SK-N-DZ (cell line): ENCODE measurements at places on chromosomes 11 and 22.
A peak's percentile ranks its signal among the peaks of the same experiment; 100 is the strongest.

- no peak for DNase-seq
Observed at GRCh38 chr11:13896175-13896980, 66.1 kb upstream of the SPON1 start.

DNA sequence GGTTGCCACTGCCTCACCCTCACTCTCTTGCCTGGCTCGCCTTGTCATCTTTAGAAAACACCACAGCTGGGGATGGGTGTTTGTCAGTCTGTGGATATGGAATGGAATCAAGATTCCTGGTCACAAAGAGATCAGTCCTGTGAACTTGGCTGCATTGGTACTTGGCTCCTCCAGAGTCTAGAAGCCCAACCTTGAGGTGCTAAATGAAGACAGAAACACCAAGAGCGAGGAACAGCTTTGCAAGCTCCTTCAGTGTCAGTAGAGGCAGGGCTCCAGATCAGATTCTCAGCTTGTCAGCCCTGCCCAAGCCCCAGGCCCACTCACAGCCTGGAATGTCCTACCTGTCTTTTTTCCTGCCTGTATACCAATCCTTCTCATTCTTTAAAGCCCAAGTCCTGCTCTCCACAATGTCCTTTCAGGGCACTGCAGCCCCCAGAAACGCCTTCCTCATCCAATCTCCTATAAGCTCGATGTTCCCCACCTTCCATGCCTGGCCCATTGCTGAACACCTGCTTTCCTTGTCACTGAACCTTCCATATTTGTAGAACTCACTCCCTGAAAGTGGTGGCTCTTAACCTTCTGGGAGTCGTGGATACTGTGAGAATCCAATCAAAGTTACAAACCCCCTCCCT lies 188.9 kb downstream of the BCR start:
- no peak for DNase-seq

DNA sequence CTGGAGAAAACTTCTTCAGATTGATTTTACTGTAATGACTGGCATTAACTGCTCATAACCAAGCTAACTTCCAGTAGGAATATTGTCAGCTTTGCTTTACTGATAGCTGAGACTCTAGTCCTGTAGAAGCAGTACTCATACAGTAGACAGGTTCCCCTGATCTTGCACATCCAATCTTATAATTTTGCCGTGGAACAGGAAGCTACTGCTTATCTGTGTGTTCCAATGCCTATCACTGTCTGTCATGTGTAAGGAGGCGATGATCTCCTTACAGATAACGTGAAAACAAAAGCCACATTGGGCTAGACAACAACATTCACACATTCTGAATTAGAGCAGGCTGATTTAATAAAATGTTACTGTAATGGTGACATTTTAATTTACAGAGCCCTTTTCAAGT lies 13.2 kb downstream of the HSD17B12 start:
- peak; percentile 61 for DNase-seq

DNA sequence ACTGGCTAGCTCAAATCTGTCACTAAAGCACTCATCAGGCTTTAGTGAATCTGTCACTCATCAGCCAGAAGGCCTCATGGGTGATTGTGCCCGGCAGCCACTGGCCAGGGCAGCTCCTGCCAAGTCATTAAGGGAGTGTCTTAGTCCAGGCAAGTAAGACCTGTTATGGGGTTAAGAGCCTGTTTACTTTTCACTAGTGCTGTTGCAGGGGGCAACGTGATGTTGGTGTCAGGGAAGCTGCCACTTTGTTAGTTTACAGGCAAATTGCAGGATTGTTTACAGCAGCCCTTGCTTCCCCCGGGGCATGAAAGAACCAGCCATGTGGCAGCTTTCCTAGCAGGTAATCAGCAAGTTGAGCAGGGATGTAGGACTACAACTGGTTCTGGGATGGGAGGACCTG lies 155.6 kb upstream of the NCAM1 start:
- no peak for DNase-seq

DNA sequence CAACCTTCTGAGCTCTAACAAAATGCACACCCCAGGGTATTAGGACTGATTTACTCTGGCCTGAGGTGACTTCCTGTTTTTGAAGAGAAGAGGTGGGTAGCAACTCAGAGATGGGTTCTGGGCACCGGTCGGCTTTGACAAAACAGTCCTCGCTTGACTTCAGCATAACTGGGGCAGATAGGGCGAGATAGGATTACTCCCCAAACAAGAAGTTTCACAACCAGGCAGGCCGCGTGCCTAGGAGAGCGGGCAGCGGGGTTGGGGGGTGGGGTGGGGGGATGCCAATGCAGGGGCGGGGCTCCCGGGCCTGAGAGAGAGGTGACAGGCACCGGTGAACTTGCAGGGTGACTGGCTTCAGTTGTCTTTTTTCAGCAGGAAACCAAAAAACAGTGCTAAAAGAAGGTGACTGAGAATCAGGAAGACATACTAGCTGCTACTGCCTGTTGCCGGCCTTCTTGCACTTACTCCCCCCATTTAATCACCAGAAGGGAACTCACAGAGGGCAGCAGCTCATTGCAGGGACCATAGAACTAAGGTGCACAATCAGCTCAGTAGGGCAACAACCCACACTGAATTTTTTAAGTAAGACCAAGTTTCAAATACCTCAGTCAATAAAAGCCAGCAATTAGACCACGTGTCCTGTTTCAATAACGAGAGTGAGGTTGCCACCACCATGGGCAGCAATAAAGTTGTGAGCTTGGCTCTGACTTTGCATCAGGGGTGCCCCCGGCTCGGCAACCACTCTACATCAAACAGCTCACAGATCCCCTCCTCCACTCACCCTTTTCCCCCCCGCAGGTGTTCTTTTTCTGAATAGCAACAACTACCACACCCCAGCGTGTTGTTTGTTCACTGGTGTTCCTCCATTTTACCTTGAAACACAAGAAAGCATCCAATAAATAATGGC lies 37.2 kb upstream of the ETS1 start:
- no peak for DNase-seq

DNA sequence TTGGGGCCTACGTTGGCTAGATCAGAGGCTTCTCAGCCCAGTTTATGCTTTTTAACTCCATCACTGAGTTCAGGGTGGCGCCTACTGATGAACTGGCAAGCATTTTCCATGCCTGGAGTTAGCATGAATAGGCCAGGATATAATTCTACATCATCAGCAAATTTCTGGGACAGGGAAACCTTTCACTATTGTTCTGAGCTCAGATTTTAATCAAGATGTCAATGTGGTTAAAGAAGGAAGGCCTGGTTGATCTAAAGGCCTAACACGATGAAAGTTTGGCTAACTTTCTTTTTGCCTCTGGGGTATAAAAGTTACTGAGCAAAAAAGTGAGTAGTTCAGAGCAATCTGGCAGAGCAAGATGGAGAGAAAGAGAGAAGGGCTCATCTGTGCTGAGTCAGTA lies 21.7 kb upstream of the IFITM3 start:
- DNase-seq, result no peak

DNA sequence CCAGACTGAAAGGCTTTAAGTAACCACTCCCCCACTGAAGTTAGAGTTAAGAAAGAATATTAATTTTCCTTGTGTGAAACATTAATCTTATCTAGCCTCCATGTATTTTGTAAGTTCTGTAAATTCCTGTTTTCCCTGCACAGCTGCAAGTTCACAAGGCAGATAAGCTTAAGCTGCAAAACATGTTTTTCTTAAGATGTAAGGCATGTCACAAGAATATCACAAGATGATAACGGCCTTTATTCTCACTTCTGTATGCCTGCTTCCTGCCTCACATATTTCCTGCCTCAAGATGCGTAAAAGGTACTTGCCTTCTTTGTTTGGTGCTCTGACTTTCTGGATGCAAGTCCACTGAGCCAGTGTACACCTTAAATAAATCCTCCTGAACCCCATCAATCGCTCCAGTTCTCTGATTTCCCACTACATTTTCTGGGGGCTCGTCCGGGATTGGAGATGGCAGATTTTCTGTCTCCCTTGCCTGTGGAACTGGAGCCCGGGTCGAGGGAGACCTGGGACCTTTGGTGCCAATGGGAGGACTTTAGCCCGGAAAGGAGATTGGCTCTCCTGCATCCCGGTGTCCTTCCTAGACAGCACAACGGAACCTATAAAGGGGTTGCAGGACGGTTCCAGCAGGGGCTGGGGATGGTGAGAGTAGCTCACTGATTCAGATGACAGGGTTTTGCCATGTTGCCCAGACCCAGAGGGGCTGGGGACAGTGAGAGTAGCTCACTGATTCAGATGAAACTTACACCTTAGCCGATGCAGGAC lies 30.2 kb downstream of the PPARA start:
- no peak for DNase-seq

GRCh38 chr22:19757140-19757984 lies 3.2 kb upstream of the TBX1 start:
- DNase-seq, result no peak

GRCh38 chr11:78203184-78203583 lies 14.5 kb downstream of the USP35 start:
- no peak for DNase-seq

GRCh38 chr11:71551711-71552110 lies 3.5 kb downstream of the KRTAP5-9 start:
- no peak for DNase-seq

GRCh38 chr11:19374151-19374569 lies 133.4 kb upstream of the E2F8 start:
- DNase-seq, result no peak

GRCh38 chr11:95904009-95904650 lies 19.8 kb downstream of the MTMR2 start:
- DNase-seq, result no peak

DNA sequence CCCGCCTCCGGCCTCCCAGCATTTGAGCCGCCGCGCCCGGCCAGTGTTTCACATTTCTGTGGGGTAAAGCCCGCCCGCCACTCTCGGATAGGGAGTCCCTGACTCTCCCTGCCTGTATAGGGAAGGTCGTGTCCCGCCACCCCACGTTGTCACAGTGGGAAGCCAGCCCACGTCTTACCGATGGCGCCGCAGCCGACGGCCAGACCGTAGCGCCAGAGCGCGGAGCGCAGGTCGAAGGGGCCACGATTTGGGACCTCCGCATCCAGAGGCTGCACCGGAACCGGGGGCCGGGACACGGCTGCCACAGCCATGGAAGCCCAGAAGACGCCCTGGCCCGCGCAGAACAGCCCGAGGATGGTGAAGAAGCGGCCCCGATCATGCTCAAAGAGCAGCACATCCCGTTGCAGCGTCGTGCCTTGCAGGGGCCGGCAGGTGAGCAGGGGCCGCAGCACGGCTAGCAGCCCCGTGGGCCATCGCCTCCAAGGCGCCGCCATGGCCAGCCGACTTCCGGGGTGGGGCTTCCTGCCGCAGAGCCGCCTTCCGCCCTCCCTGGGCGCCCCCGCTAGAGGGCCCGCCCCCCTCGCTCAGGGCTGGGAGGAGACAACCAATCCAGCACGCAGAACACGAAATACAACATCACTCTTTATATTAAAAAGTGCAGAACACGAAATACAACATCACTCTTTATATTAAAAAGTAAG lies at the start of gene TMEM223:
TMEM223 (minus strand) TSS at position 506 of the 701 bp plus-strand sequence; CDS start at position 494, 12 bp downstream.
- DNase-seq, result peak; percentile 81

DNA sequence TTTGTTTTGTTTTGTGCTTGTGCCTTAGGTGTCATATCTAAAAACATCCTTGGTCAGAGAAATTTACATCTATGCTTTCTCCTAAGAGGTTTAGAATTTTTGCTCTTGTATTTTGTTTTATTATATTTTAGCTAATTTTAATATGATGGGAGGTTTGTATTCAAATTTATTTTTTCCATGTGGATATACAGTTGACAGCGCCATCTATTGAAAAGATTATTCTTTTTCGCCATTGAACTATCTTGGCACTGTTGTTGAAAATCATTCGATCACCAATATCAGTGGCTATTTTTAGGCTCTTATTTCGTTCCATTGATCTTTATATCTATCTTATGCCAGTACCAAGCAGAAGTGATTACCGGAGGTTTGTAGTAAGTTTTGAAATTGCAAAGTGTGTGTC lies 510.3 kb downstream of the BRD1 start:
- no peak for DNase-seq

- DNase-seq, result no peak
Observed at GRCh38 chr22:37782340-37783168, 25.2 kb upstream of the GCAT start.

- DNase-seq, result no peak
Observed at GRCh38 chr11:12799334-12799835, 125.2 kb downstream of the TEAD1 start.

- DNase-seq, result no peak
Observed at GRCh38 chr11:3123761-3124733, 41.1 kb downstream of the OSBPL5 start.

- no peak for DNase-seq
Observed at GRCh38 chr11:72981971-72982685, 160.0 kb downstream of the FCHSD2 start.

DNA sequence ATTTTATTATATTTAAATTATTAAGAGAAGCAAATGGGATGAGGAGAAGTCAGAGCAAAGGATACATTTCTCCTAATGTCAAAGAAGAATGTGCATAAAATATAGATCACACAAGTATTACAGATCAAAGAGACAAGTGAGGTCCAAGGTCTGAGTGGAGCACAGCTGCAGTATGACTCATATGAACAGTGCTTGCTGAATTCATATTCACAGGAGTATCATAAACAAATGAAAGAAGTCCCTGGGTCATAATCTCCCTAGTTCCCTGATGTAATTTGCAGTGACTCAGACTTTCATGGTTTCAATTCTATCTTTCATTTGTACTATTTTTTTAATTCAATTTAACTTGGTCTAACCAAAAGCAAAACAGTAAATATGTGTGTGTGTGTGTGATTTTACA lies 499.0 kb upstream of the CCDC179 start:
- DNase-seq, result no peak

GRCh38 chr11:46315783-46316563 lies 31.3 kb upstream of the DGKZ start:
- no peak for DNase-seq

DNA sequence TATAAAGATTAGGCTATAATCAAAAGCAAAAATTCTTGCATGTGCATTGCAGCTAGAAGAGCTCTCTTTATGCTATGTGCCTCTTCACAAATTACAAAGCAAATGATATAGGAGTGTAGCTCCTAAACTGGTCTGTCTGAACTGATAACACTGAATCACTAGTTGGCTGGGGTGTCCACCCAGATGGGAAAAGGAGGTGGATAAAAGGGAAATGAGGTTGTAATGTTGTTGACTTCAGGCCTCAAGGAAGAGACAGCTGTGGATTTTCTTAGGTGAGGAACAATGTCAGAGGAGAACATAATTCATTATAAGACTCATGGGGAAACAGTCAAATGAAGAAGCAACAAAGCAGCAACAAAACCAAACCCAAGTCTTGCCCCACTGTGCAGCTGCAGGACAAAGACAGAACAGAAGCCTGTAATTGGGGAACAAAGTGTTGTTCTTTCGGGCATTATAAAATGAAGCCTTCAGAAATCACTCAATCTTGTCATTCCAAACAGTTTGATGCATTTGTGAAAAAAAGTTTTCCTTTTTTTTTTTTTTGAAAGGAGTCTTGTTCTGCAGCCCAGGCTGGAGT lies 130.1 kb upstream of the DDI1 start:
- no peak for DNase-seq

DNA sequence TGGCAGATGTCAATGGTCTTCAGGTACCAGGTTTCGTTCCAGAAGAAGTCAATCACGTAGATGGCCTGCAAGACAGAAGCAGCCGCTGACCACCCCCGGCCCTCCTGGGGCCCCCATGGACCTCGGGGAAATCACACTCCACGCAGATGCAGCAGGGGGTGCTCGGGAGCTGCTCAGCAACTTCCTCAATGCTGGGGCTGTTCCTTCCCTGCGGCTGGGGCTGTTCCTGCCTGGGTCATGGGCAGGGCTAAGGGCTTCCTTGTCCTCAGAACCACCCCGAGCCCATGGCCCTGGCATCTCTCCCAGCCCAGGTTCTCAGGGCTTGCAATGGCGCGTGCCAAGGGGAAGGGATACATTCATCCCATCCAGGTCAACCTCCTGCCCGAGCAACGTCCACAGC lies 10.3 kb downstream of the DHCR7 start:
- no peak for DNase-seq
